ENCODE measurements at places on chromosomes 4 and X. TPM values are rescaled to one million over a fixed set of nuclear protein-coding genes. Genes with fewer than 3 reads are reported as not detected.

SCOC gene
- 36.4 TPM for total RNA-seq

KLKB1 gene
- not detected for total RNA-seq

ZNF185 gene
- 4.6 TPM for total RNA-seq

RIPPLY1 gene
- total RNA-seq: not detected

RBMXL3 gene
- not detected for total RNA-seq

GABRG1 gene
- not detected for total RNA-seq

RADX gene
- not detected for total RNA-seq

POU4F2 gene
- not detected for total RNA-seq

HPGDS gene
- not detected for total RNA-seq

ZMYM3 gene
- total RNA-seq: 19.0 TPM

GPR34 gene
- not detected for total RNA-seq

TMEM187 gene
- total RNA-seq: 11.8 TPM

UBQLN2 gene
- total RNA-seq: 17.5 TPM

TRPC5OS gene
- total RNA-seq: not detected

NUDT10 gene
- total RNA-seq: 3.0 TPM

MAOA gene
- total RNA-seq: 105 TPM

PNPLA4 gene
- total RNA-seq: 18.0 TPM

P2RY4 gene
- not detected for total RNA-seq

SGMS2 gene
- 42.8 TPM for total RNA-seq

PAGE4 gene
- total RNA-seq: not detected

BEX4 gene
- 21.0 TPM for total RNA-seq

HTN3 gene
- total RNA-seq: not detected

NDUFC1 gene
- total RNA-seq: 23.3 TPM

MAGEB1 gene
- total RNA-seq: not detected

ARX gene
- not detected for total RNA-seq

CXCL3 gene
- 4.9 TPM for total RNA-seq

C4orf46 gene
- 9.4 TPM for total RNA-seq

TMSB15B gene
- total RNA-seq: 1.8 TPM

Measured in pericardium fibroblast (primary cell).